ENCODE measurements at places on chromosomes 11 and 22.
A peak's percentile ranks its signal among the peaks of the same experiment; 100 is the strongest.

- no peak for DNase-seq
These were observed 5.9 kb upstream of the MRGPRG start for GRCh38 chr11:3224401-3225057.

- DNase-seq, result no peak
These were observed 1318.8 kb downstream of the TBC1D22A start for GRCh38 chr22:48081281-48081680.

DNA sequence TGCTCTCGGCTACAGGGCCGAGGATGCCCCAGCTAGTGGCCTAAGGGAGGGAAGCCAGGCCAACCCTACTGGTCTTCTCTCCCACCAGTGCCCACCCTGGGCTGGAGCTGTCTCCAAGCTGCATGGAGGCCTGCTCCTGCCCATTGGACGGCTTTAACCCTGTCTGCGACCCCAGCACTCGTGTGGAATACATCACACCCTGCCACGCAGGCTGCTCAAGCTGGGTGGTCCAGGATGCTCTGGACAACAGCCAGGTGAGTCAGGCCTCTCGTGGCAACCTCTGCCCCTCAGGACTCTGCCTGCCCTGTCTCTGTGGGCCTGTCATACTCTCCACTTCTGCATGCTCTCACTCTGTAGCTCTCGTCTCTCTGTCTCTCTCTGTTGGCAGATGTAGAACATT, 44.1 kb upstream of the TPBGL start:
- no peak for DNase-seq

DNA sequence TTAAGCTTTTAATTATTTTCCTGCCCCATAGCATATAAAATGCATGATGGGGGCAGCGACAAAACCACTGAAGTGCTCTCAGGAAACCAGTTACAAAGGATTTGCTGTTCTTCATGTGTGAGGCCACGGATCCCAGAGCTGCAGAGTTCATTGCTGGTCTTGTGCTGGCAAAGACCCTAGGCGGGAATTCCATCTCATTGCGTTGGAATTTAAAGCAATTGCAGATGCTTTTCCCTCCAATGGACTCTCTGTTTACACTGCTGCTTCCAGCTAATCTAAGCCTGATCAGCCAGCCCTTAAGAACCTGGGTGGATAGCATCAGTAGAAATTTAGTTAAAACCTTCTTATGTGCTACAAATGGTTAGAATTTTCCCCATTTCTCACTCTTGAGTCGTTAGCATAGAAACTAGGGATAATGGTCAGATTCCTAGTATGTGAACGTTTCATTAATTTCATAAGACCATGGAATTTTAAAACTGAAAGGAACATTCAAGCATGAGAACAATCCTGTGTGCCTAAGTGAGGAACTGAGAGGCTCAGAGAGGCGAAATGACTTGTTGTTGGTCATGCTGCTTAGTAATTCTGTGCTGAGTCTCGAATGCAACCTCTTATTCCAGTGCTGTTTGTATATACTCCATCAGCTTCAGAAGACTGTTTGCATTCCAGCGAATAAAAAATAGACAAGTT, 36.1 kb upstream of the ADSL start:
- DNase-seq, result no peak

DNA sequence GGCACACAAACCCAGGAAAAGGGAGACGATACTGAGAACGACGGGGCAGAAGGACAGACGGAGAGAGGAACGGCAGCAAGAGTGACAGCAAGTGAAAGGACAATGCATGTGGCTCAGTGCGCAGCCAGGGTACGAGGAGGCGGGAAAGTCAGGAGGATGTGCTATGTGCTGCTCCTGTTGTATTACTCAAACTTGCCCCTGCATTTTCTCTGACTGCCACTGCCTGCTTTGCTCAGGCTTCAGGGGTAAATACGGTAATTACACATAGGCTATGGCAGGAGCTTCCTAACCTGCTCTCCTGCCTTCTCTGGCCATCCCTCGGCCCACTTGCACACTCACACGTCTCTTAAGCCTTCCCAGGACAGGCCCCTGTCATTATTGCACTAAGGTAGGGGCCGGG, 94.8 kb downstream of the FEZ1 start:
- DNase-seq, result no peak

- DNase-seq, result peak; percentile 15
These were observed 1.4 kb downstream of the XBP1 start for GRCh38 chr22:28798810-28799605.

- DNase-seq, result no peak
These were observed 1.6 kb upstream of the RAB30 start for GRCh38 chr11:83073258-83073657.

- no peak for DNase-seq
These were observed 40.5 kb downstream of the LRRC32 start for GRCh38 chr11:76629853-76630599.

- DNase-seq, result no peak
These were observed 56.7 kb downstream of the AMBRA1 start for GRCh38 chr11:46537121-46537520.

GRCh38 chr22:45475851-45476514, 26.7 kb upstream of the FBLN1 start:
- no peak for DNase-seq

GRCh38 chr22:46684706-46685105, 53.3 kb downstream of the CERK start:
- peak; percentile 8 for DNase-seq

DNA sequence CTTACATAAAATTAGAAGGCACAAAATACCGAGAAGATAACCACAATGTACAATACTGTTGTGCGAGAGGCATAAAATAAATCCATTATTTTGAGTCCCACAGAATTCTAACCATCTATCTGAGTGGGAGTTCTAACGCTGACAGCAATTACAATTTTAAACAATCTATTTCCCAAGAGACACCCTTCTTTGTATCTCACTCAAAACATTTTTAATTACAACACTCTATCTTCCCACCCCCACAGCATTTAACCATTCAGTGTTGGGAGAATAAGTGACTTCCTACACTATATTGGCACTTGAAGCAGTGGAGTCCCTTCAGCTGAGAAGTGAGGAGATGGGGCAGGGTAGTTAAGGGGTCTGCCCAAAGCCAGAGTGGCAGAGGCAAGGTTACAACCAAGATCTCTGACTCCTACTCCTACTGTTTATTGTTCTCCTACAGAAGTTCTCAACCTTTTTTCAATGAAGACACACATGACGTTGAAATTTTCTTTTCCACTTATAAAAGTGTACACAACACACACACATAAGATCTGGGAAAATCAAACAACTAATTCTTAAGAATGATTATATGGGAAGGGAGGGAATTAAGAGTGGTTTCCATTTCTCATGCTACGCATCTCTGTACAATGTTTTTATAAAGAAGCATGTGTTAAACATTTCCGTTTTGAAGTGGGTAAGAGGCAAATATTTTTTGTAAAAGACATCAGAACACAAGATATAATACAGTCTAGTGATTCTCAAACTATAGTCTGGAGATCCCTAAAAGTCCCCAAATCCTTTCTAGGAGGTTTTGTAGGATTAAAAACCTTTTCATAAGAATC, 10.9 kb downstream of the SLC25A17 start:
- DNase-seq, result no peak

DNA sequence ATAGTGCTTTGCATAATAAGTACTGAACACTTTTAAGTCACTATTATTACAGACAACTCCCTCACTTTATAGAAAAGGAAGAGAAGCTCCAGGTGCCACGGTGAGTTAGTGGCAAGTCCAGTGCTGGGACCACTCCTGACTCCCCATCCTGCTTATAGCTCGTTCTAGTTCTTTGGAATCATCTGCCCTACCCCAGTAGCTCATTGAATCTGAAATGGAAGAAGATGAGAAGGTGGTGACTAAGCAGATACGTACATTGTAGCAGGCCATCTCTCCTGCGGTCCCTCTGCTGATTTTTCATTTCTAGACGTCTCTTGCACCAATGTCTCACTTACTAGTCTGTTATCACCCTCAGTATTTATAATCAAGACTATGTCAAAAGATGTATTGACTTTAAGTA, 21.6 kb downstream of the MMP20 start:
- no peak for DNase-seq

GRCh38 chr11:68832476-68833181, 9.1 kb downstream of the CPT1A start:
- no peak for DNase-seq

DNA sequence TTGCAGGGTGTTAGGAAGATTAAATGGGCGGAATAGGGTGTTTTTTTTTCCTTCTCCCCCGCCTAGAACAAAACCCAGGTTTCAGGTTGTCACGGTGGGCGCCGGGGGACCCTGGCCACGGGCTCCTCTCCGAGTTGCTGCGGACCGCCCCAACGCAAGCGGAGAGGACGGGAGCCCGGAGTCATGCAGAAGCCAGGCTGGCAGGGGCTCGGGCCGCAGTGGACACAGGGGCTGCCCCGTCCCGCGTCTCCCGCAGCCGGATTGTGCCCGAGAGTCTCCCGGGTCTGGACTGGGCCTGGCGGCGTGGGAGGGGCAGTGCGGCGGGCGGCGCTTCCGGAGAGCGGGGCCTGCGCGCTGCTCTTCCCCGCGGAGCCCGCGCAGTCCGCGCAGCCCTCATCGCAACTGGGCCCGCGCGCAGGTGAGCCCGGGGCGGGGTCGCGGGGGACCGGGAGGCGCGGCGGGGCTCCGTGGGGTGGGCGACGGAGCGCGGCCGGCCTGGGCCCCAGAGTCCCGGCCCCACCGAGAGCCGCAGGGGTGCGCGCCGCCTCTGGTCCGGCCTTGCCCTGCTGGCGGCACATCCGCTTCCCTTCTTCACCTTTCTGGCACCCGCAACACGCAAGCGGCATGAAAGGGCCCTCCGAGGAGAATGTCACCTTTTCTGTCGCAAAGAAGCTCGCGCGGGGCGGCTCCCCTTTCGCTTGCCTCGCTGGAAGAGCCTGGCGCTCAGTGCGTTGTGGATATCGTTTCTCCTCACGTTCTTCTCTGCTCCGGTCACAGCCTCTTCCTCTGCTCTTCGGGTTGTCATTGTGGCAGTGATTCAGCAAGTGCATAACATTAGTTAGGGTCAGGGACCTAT, at the start of gene TIRAP:
TIRAP (plus strand) TSS at position 358 of the 856 bp plus-strand sequence. CDS start 7,802 bp downstream, outside the sequence.
- peak; percentile 76 for DNase-seq

DNA sequence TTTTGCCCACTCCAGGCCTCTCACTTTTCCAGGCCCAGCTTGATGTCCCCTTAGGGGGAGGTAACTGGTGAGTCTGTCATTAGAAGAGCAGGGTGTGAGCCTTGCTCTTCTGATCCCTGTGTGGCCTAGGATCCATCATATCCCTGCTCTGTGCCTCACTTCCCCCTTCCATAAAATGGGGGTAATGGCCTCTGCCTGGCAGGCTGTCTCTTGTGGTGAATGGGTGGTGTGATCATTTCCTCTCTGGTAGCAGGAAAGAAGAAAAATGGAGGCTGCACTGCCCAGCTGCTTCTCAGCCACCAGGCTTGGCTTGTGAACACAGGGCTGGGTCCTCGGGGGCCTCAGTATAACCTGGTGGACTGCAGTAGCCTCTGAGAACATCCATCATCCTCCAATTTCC, 5.6 kb downstream of the ARHGEF17 start:
- no peak for DNase-seq

GRCh38 chr11:66345316-66345649, 379 bp upstream of the BRMS1 start:
- no peak for DNase-seq

DNA sequence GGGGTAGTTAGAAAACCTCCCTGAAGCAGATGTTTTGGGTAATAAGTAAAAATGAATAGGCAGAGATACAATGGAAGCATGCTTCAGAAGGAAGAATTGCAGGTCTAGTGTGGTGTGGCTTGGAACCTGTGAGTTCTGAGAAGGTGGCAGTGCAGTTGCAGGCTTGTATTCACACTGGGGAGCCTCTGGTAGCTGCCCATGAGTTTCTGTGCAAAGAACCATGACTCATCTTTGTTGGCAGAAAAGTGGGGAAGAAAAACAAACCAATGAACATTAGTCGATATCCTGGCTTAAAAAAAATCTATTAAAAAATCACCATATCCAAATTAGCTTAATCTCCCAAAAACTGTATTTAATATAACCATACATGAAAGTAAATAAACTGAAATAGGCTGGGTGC, 232.6 kb downstream of the FAT3 start:
- no peak for DNase-seq
